Adrenal gland (tissue), 19 donors: ENCODE measurements at places on chromosomes 4 and X.
A peak's percentile ranks its signal among the peaks of the same experiment; 100 is the strongest.

DNA sequence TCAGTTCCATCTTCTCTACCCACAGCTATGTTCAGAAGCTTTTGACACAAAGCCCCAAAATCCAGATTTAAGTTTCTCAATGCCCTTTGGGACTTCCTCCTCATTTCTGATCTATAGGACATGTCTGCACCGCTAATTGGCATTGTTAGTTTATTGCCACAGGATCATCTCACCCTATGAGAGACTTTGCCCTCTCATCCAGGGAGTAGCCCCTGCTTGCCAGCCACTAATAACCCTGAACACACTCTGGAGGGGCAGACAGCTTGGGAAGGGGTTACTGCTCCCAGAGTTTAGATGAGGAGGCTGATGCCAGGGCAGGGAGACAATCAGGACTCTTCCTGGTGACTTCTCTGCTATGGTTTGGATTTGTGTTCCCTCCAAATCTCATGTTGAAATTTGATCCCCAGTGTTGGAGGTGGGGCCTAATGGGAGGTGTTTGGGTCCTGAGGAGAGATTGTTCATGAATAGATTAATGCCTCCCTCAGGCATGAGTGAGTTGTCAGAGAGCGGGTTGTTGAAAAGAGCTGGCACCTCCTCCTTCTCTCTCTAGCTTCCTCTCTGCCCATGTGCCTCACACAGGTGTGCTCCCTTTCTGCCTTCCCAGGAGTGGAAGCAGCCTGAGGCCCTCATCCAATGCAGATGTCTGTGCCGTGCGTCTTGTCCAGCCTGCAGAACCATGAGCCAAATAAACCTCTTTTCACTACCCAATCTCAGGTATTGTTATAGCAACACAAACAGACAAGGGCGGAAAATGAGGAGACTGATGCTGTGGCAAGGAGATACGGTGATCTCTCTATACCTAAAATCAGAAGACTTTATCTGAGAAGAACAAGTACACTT is 3.6 kb upstream of the SCARB2 start:
- no peaks in the 10 kb centered on the region for H3K27me3 ChIP-seq
- peaks cover 29% of the 10 kb centered on the region for H3K4me1 ChIP-seq
- H3K4me3 ChIP-seq: no peak overlapping the region
- H3K36me3 ChIP-seq: no peaks in the 10 kb centered on the region
- DNase-seq: no peak
- no peak overlapping the region for H3K27ac ChIP-seq

DNA sequence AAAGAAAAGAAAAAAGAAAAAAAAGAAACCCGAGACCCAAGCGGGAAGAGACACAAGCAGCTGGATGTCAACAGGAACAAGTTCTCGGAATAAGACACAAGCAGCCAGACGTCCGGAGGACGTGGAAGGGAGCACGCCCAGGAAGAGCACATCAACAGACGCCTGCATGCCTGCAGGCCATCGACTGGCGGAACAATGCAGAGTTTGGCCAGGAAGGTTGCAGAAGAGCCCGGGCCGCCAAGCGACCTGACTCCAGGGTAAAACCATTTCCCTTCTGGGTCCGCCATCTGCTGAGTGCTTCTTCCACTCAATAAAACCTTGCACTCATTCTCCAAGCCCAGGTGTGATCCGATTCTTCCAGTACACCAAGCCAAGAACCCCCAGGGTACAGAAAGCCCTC is 95.6 kb upstream of the PRR32 start:
- no peak for DNase-seq
- no peaks in the 10 kb centered on the region for H3K36me3 ChIP-seq
- no peaks in the 10 kb centered on the region for H3K4me1 ChIP-seq
- no peaks in the 10 kb centered on the region for H3K27me3 ChIP-seq
- H3K27ac ChIP-seq: no peak overlapping the region

- no peaks in the 10 kb centered on the region for H3K27me3 ChIP-seq
- no peaks in the 10 kb centered on the region for H3K36me3 ChIP-seq
- no peaks in the 10 kb centered on the region for H3K4me1 ChIP-seq
Measured at GRCh38 chr4:101183666-101184373, 163.5 kb downstream of the PPP3CA start.

GRCh38 chr4:81235982-81236749 is 21.1 kb upstream of the PRKG2 start:
- no peaks in the 10 kb centered on the region for H3K36me3 ChIP-seq
- no peak overlapping the region for H3K4me3 ChIP-seq
- DNase-seq: no peak
- no peak overlapping the region for H3K27ac ChIP-seq

DNA sequence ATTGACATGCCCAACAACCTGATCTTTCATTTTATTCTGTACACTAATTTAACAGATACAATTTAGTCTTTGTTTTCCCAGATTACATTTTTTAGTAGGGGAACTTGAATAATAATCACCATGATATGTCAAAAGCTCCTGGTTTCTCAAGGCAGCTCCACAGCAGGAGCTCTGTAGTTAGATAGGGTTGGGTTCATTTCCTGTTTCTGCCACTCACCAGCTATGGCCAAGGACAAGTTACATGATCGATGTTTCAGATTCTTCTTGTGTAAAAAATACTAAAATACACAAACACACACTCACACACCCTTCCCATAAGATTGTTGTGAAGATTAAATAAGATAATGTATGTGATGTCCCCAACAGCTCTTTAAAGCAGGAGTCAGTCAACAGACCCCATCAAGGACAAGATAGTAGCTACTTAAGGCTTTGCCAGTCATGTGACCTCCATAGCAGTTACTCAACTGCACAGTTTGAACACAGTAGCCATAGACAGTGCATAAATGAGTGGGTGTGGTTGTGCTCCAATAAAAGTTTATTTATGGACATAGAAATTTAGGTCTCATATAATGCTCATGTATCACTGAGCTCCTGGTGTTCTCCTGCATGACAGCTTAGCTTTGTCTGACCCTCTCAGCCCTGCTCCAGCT is 18.4 kb downstream of the GUCY1A1 start:
- no peaks in the 10 kb centered on the region for H3K27me3 ChIP-seq
- no peaks in the 10 kb centered on the region for H3K4me1 ChIP-seq
- no peaks in the 10 kb centered on the region for H3K36me3 ChIP-seq
- H3K27ac ChIP-seq: no peak overlapping the region

DNA sequence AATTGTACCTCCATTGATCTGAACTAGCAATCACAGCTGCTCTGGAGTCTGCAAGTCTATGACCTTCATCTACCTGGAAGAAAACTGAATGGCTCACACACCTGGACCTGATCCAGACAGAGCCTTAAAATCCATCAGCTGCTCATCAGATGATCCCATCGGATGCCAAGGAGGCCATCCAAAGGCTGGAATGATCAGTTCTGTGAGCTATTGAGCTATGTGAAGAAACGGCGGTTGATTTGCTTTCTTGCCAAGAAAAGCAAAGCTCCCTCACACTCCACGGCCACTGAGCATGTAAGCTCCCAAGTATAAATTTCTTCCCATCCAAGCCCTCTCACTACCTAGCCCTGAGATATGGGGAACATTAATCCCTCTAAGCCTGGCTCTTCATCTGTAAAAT is 63.1 kb downstream of the RELL1 start:
- H3K27me3 ChIP-seq: no peaks in the 10 kb centered on the region
- no peak for DNase-seq
- no peaks in the 10 kb centered on the region for H3K36me3 ChIP-seq
- H3K4me3 ChIP-seq: no peak overlapping the region

DNA sequence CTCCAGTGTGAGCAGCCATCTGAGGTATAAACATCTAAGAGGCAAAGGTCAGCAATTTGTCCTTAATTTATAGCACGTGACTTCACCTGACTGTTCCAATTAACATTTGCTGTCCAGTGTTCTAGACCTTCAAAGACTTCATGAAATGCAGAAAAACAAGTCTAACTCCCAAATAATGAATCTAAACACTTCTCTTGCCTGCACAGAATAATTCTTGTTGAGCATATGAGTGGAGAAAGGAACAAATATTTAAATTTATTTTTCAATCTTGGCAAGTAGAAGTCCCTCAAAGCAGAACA is 12.0 kb downstream of the RFC1 start:
- no peaks in the 10 kb centered on the region for H3K27me3 ChIP-seq
- H3K4me3 ChIP-seq: no peak overlapping the region
- H3K4me1 ChIP-seq: peaks cover 37% of the 10 kb centered on the region
- peak overlapping the region; percentile 61 for H3K27ac ChIP-seq
- DNase-seq: no peak
- no peaks in the 10 kb centered on the region for H3K36me3 ChIP-seq

GRCh38 chr4:185011408-185011807 is 6.9 kb upstream of the HELT start:
- DNase-seq: no peak
- no peak overlapping the region for H3K27ac ChIP-seq
- no peaks in the 10 kb centered on the region for H3K4me1 ChIP-seq
- H3K4me3 ChIP-seq: no peak overlapping the region
- H3K27me3 ChIP-seq: peaks cover 32% of the 10 kb centered on the region

DNA sequence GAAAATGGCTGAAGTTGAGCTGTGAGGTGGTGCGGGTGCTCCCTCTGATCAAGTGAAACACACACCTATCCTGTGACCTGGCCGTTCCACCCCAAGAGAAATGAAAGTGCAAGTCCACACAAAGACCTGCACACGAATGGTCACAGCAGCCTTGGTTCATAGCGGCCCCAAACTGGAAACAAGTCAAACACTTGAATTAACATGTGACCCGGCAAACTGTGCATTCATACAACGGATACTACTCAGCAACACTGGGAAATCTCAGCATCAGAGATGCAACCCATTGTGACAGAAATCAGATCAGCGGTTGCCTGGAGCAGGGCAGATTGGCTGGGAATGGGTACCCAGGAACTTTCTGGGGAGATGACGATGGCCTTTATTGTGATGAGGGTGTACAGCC is 7.6 kb downstream of the G6PD start:
- no peak for DNase-seq
- no peak overlapping the region for H3K27ac ChIP-seq
- H3K4me3 ChIP-seq: no peak overlapping the region
- H3K27me3 ChIP-seq: no peaks in the 10 kb centered on the region
- H3K36me3 ChIP-seq: peaks cover 1% of the 10 kb centered on the region
- peaks cover 31% of the 10 kb centered on the region for H3K4me1 ChIP-seq

DNA sequence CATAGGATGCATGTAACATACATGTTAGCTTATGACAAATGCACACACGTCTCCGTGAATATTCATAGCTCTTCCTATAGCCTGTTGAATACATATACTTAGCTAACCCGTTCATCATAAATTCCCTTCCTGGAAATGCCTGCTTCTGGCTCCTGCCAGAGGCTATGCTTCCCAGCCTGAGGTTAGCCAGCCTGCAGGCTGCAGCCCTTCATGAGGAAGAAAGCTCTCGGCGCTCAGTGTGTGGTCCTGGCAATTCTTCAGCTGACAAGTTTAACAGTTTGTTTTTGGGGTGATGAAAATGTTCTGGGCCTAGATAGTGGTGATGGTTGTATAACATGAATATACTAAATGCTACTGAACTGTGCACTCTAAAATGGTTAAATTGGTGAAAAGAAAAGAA is 48.8 kb upstream of the MAN2B2 start:
- no peaks in the 10 kb centered on the region for H3K4me1 ChIP-seq
- H3K27ac ChIP-seq: no peak overlapping the region
- no peaks in the 10 kb centered on the region for H3K36me3 ChIP-seq
- DNase-seq: no peak

GRCh38 chrX:11739776-11740175 is 18.3 kb upstream of the MSL3 start:
- no peak overlapping the region for H3K4me3 ChIP-seq
- no peaks in the 10 kb centered on the region for H3K36me3 ChIP-seq
- no peak for DNase-seq
- H3K27ac ChIP-seq: no peak overlapping the region

DNA sequence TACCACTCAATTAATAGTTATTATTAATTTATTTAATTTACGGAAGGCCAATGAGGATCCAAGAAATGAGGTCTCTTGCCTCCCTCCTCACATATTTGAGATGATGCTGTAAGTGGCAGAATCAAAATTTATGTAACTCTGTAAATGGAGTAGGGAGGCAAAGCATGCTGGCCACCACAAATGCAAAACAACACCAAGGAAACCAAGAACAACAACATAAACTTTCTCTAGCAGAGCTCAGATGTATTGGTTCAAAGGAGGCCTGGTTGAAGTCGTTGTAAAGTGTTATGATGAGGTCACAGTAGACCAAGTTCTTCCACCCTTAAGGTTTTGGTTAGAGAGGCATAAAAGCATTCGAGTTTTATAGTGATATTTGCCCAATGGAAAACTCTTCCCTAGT is 194.8 kb upstream of the FAT1 start:
- no peak overlapping the region for H3K27ac ChIP-seq
- no peaks in the 10 kb centered on the region for H3K36me3 ChIP-seq
- H3K4me1 ChIP-seq: no peaks in the 10 kb centered on the region
- no peak for DNase-seq
- no peak overlapping the region for H3K4me3 ChIP-seq

GRCh38 chr4:11467931-11468330 is 39.2 kb upstream of the HS3ST1 start:
- no peak overlapping the region for H3K4me3 ChIP-seq
- no peaks in the 10 kb centered on the region for H3K4me1 ChIP-seq
- no peaks in the 10 kb centered on the region for H3K27me3 ChIP-seq
- no peak overlapping the region for H3K27ac ChIP-seq

DNA sequence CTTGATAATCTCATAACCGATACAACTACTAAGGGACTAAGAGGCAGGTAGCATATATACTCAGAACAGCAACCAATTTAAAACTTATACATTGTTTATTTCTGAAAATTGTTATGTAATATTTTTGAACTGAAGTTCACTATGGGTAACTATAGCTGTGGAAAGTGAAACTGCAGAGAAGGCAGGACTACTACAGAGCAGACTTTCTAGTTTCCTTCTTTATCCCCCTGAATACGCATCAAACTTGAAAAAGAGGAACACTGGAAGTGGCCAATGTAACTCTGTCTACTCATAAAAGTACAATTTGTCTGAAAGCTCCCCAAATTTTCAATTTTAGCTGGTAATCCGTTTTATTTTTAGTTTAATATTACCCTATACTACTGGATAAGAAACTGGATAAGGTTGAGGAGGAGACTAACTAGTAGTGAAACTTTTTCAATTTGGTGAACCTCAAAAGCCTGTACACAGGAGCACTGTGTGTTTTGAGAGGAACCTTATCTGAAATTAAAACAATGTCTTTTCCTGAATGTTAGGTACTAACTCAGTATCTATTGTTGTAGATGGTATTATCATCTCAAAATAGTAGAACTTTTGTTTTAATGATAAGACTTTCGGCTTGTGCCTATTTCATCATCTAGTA is 225.8 kb downstream of the GABRG1 start:
- no peak overlapping the region for H3K27ac ChIP-seq
- H3K36me3 ChIP-seq: no peaks in the 10 kb centered on the region
- H3K4me1 ChIP-seq: no peaks in the 10 kb centered on the region
- no peak overlapping the region for H3K4me3 ChIP-seq
- no peak for DNase-seq

- H3K4me3 ChIP-seq: no peak overlapping the region
- no peaks in the 10 kb centered on the region for H3K4me1 ChIP-seq
- H3K27me3 ChIP-seq: peaks cover 15% of the 10 kb centered on the region
- no peak overlapping the region for H3K27ac ChIP-seq
- no peaks in the 10 kb centered on the region for H3K36me3 ChIP-seq
Measured at GRCh38 chrX:20595928-20596575, 329.3 kb upstream of the RPS6KA3 start.

- no peaks in the 10 kb centered on the region for H3K36me3 ChIP-seq
- H3K4me3 ChIP-seq: no peak overlapping the region
- H3K27ac ChIP-seq: no peak overlapping the region
Measured at GRCh38 chr4:101306225-101306624, 41.1 kb downstream of the PPP3CA start.
